ENCODE measurements at places on chromosomes 6 and 20.
A peak's percentile ranks its signal among the peaks of the same experiment; 100 is the strongest.

GRCh38 chr6:3117912-3118352, 579 bp upstream of the BPHL start:
- DNase-seq, result peak; percentile 9

DNA sequence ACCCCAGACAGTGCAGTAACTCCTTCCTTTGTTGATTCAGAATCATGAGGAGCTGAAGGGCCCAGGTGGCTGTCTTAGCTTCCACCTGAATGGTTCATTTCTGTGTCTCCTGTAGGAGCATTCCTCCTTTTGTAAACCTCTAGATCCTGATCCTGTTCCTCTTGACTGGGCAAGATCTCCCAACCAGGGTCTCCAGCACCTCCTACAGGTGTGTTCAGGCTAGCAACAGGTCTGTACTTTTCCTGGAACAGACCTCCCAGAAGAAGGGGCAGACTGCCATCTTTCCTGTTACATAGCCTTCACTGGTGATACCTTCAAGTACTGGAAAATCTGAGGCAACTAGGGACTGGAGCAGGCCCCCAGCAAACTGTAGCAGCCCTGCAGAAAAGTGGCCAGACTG, 35.2 kb downstream of the HLA-B start:
- DNase-seq, result no peak

- no peak for DNase-seq
These were observed 40.5 kb downstream of the ADGRB3 start for GRCh38 chr6:68675548-68675947.

DNA sequence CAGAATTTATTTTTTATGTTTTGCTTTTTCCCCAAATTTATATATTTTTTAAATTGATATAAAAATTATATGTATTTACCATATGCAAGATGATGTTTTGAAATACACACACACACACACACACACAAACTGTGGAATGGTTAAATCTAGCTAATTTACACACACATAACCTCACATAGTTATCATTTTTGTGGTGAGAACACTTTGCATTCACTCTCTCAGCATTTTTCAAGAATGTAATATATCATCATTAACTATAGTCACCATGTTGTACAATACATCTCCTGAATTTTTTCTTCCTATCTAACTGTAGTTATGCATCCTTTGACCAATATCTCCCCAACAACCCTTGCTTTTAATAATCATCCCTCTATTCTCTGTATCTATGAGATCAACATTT, 52.2 kb downstream of the GFRAL start:
- DNase-seq, result no peak

DNA sequence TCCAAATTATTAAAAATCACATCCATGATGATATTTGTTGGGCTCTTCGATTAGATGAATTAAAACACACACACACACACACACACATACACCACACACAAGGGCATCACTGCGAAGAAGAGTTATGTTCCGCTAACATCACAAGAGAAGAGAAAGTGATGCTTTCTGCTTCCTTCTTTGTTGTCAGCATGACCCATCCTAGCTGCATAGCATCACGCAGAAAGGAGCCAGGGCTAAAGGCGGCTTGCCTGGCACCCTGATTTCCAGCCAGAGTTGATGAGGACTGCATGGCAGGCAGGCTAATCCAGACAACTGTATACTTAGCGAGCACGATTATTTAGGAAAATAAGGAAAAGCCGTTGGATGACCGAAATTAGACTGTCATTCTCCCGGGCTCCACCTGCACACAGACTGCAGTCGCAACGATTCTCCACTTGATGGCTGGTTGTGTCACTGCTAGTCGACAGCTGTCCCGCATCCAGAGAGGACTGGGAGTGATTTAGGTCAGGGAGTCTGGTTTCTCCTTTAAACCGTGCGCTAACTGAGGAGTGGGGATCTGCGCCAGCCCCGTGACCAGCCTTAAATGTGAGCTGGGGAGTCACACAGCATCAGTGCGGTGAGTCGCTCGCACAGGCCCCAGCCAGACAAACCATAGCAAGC, 70.6 kb upstream of the SOX4 start:
- no peak for DNase-seq

Measured in EL (cell line).